ENCODE measurements at places on chromosomes 7 and 10.

GRCh38 chr7:85341121-85341520 is 154.3 kb upstream of the SEMA3D start:
- no peak for DNase-seq

DNA sequence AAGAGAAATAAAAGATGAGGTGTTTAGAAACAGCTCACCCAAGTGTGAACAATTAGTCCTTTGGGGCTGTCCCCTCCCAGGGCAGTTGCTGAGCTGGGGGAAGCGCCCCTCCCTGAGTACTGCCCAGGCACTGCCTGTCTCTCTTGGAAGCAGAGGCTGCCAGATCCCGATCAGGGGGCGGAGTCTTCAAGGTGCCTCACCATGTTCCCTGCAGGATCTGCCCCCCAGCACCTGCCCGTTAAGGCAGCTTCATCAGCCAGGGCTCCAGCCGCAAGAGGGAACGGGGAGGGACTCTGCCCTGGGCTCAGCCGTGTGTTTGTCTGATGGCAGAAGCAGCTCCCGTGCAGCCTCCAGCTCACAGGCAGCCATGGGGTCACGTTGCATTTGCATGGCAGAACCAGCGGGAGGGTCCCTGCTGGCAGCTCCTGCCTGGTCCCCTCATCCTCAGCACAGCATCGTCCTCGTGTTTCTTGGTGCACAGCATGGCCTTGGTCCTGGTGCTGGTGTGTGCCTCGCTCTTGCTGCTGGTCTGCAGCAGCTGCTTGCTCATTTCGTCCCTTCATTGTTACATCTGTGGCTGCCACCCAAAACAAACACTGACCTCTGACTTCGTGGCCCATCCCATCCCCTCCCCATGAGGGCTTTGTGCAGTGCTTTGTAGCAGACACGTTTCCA is 10.7 kb upstream of the DPYSL4 start:
- no peak for DNase-seq

DNA sequence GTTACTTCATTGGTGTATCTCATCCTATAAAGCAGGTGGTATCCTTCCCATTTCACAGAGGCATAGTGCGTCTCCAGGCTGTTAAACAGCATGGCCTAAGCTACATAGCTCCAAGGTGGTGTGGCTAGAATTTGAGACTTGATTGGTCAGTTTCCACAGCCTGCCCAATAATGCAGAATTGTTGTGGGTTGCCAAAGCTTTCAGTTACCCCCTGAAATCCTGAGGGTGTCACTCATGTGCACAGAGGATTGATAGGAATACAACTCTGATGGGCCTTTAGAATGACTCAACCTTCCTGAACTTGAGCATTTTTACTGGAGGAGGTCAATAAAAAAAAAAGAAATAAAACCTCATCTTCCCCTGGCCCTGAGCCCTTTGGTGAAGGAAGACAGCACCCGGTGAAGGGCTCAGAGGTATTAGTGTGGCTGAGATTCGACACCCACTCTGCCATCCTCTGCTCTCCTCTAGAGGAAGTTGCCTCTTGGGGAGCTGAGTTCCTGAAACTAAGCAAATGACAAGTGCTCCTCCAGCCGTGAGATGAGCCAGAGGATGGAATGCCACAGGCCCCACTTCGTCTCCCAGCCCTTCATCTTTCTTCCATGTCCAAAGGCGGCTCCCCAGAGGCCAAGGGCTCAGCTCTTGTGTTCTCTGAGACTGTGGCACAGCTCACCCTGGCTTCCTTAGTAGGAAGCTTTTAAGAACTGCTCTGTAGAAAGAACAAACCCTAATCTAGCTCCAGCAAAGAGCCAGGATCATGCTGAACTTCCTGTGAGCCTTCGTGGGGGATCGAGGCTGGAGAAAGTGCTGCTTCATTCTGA is 1.0 kb downstream of the ACSL5 start:
- DNase-seq: no peak

DNA sequence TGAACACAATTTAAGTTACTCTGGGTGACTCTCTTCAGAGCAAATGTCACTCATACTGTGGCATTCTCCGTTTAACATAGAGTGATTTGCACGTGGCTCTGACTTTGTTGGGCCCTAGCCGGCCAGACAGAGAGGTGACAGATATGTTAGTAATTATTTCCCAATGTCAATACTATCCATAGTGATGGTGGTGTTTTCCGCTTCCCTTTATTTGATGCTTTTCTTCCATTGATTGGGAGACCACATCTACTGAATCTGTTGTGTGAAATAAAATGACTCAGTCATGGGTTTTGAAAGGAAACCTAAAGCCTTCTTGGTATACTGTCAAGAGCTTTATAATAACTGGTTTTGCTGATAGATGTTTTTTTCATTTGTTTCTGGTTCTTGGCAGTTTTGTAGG is 7.4 kb downstream of the AVL9 start:
- no peak for DNase-seq

GRCh38 chr10:8306685-8307364 is 252.3 kb downstream of the GATA3 start:
- DNase-seq: no peak

GRCh38 chr10:49310460-49310859 is 11.5 kb downstream of the C10orf71 start:
- no peak for DNase-seq

GRCh38 chr10:63219749-63220148 is 86.6 kb downstream of the NRBF2 start:
- no peak for DNase-seq

DNA sequence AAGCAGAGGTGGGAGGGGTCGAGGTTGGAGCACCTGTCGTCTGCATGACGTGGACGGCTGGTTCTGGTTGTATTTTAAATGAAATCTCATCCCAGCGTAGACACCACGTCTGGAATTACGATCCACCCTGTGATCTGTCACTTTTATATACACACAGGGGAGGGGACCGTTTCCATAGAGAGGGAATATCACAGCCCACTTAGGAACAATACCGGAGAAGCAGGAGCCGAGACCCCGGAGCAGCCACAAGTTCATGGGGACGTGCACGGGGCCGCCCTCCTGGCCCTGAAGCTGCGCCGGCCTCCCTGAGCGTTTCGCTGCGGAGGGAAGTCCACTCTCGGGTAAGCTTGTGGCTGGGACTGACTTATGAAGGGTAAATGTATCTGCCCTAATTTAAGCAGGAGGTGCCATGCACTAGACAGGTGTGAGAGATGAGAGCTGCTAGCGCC is at the start of gene UCN3:
Gene UCN3, plus strand, starts transcription at position 77 of the 449 bp plus-strand sequence. CDS start 8,755 bp downstream, outside the sequence.
- no peak for DNase-seq

GRCh38 chr10:22017283-22018020 is 13.9 kb upstream of the DNAJC1 start:
- DNase-seq: no peak

DNA sequence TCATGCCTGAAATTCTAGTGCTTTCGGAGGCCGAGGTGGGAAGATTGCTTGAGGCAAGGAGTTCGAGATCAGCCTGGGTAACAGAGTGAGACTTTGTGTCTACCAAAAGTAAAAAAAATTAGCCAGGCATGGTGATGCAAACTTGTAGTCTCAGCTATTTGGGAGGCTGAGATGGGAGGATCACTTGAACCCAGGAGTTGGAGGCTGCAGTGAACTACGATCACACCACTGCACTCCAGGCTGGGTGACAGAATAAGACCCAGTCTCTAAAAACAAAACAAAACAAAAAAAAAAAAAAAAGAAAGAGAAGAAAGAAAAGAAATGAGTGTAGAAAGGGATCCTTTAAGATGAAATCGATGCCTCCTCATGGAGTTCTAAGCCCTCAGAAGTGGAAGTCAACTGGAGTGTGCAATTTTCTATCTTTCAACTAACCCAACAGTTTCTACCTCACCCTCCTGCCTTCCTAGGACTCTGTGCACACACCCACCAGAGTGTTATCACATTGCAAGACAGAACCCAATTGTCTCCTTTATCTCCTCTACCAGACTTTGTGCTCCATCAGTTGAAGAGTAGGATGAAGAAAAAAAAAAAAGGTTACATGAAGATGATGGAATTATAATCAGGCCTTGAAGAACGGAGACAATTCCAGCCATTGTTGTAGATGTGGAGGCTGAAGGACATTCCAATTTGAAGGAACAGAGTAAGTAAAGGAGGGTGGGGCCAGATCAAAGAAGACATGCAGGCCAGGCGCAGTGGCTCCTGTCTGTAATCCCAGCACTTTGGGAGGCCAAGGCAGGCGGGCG is 26.9 kb downstream of the NYAP1 start:
- DNase-seq: no peak

DNA sequence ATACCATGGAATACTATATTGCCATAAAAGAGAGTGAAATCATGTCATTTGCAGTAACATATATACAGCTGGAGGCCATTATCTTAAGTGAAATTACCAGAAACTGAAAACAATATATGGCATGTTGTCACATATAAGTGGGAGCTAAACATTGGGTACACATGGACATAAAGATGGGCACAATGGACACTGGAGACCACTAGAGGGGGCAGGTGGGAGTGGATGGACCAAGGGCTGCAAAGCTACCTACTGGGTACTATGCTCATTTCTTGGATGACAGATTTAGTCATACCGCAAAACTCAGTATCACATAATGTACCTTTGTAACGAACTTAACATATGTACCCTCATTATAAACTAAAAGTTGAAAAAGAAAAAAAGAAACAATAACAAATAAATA is 1167.6 kb downstream of the NXPH1 start:
- DNase-seq: no peak

DNA sequence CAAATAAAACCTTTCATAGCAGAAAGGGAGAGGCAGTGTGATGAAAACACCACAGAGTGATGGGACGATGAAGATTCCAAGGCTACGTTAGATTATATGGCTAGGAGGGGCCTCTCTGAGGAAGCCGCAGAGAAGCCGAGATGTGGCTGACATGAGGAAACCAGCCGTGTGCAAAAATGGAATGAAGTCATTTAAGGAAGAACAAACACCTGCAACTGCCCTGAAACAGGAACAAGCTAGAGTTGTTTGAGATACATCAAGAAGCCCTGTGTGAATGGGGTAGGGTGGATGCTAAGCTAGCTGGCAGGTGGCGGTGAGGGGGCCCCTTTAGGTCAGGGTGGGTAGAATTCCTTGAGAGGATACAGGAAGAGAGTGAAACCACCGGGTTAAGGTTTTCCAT is 129.5 kb downstream of the KLF6 start:
- DNase-seq: no peak

GRCh38 chr7:100478958-100479660 is at the start of gene TSC22D4:
TSS of gene TSC22D4 (minus strand) at chr7:100479214. CDS start at chr7:100478038, 1,176 bp downstream.
- peak; percentile 78 for DNase-seq

GRCh38 chr10:91024541-91024940 is 103.7 kb upstream of the ANKRD1 start:
- DNase-seq: no peak

DNA sequence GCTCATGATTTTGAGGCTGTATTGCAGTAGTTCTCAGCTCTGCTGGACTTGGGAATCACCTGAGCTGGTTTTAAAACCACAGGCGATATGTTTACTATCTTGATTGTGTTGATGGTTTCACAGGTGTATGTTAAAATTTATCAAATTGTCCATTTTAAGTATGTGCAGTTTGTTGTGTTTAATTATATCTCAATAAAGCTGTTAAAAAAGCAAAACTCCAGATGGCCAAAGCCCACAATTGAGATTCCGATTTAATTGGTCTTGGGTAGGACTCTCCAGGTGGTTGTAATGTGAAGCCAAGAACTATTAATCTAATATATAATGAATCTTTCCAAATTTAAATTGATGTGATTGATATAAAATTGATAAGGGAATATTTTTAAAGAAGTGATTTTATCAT is 48.6 kb downstream of the NRCAM start:
- no peak for DNase-seq

- DNase-seq: no peak
Measured at GRCh38 chr10:11147722-11148121, 130.1 kb downstream of the CELF2 start.

DNA sequence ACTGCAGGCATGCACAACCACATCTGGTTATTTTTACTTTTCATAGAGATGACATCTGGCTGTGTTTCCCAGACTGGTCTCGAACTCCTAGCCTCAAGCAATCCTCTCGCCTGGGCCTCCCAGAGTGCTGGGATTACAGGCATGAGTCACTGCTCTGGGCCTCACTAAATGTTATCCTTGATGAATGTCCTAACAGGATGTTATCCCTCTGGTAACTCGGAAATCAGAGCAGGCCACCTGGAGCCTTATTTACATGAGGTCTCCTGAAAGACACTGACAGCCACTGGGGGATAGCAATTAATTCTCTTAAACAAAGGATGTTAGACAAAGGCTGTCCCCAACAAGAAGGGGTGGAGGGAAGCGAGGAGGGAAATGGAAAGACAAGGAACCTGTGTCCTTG is 4.5 kb upstream of the ZNF438 start:
- DNase-seq: no peak

DNA sequence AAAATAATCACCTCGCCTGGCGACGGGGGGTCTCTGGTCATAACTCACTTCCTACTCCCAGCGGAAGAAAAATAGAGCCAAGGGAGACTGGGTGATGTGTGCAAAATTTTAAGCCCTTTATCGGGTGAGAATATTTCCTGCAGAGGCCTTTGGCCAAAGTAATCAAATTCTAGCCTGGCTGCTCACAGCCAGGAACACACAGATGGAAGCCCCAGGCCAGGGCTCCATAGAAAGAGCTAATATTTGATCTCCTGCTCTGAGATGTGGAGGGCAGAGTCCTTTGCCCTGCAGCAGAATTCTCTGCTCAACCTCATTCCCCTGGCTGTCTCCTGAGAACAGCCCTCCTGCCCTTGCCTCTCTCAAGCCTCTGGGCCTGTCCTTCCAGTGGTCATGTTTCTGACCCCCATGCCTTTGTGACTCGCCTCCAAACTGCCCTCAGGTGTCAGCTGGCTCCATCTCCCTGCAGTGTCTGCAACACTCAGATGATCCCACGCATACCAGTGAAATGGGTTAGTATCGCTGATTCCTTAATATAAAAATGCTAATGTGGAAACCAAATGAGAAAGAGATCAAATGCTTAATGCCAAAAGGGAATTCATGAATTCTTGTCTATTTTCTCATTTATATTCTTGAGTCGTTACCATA is 34.5 kb downstream of the FRMD4A start:
- DNase-seq: no peak

DNA sequence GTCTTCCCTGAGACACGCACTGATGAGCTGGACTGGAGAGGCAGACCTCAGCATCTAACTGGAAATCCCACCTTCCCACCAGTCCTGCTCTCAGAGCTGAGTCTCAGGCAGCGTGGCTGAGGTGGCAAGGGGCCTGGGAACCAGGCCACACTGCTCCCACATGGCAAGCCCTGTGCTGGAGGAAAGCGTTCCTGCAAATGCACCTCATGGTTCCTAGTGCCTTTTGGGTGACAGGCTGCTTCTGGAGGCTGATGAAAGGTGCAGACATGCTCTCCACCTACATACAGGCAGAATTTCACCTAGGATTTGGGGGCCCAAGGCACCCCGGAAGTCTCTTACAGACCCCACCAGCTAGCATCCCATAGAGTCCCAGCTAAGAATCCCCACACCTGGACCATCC is 432.9 kb upstream of the FOXK1 start:
- no peak for DNase-seq

GRCh38 chr7:73442222-73442902 is 8.8 kb downstream of the FZD9 start:
- DNase-seq: no peak

DNA sequence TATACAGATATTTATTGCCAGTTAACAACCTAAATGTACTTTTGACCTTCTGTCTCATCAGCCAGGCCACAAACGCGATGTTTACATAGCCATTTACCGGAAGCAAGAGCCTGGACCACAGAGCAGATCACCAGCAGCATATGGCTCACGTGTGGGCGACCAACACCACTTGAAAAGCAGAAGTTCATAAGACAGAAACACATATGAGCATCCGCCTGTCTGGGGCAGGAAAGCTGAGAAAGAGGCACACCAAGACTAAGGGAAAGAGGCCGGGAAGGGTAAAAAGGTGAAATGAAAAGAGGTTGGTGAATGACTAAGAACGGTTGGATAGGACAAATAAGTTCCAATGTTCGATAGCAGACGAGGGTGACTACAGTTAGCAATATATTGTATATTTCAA is 1.3 kb downstream of the ABCB1 start:
- no peak for DNase-seq

All from stimulated activated CD8-positive, alpha-beta memory T cell treated with anti-CD3 and anti-CD28 coated beads, Interleukin-15, amount 100 ng/mL, for 1 hour (primary cell).